ENCODE measurements at places on chromosomes 7 and 10. TPM values are rescaled to one million over a fixed set of nuclear protein-coding genes. Genes with fewer than 3 reads are reported as not detected.

GRCh38 chr7:134714470-134715205 lies 64.8 kb upstream of the CALD1 start:
- DNase-seq, result no peak

FANK1 gene
- 60.9 TPM for total RNA-seq

SPDYE9 gene
- 7.3 TPM for total RNA-seq

LGI1 gene
- 1.0 TPM for total RNA-seq

CAV1 gene
- 33.1 TPM for total RNA-seq

GRCh38 chr7:77391230-77391629 lies 24.9 kb downstream of the GSAP start:
- DNase-seq, result no peak

DNA sequence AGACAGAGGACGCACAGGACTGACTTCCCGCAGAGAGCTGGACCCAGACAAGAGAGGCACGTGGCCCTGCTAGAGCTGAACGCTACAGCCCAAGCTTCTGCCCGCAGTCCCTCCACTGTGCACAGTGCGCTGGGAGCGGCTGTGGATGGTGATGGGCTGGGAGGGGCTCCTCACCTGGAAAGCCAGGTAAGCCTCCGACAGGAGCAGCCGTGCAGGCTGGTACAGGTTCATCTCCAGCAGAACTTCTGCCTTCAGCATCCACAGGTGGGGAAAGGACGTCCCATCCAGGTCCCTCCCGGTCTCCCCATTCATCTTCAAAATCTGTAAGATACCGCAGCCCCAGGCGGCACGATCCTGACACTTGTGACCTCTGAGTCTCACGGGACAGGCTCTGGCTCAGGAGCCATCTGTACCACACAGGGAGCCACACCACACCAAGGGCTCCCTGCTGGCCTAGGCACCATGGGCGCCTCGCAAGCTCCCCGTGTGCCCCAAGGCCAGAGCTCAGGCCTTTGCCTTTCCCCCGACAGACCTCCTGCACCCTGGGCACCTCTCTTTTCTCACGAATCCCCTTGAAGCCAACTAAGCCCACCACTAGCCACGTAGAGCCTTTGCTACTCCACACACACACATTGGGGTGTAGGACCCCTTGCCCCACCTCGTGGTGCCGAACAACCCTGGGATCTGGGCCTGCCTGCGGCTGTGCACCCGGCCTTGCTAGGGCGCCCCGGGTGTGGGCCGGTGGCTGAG lies 76.3 kb downstream of the CFAP46 start:
- DNase-seq, result no peak

NPC1L1 gene
- 0.37 TPM for total RNA-seq

LIPM gene
- not detected for total RNA-seq

UPP1 gene
- total RNA-seq, result 20.8 TPM

DNA sequence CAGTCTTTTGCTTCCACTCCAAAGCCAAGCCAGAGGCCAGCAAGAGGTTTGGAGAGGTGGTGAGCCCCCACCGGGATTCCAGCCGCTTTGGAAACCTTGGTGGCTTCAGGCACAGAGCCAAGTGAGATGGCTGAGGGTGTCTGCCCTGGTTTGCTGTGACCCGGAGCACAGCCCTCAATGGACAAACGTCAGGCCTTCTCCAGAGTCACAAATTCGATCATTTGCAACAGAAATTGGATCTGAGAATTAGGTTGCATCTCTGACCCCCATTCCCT lies 885 bp upstream of the NKX1-2 start:
- no peak for DNase-seq

All from testis (tissue), 5 donors.